ENCODE measurements at places on chromosomes 1 and 21. TPM values are rescaled to one million over a fixed set of nuclear protein-coding genes. Genes with fewer than 3 reads are reported as not detected.

DNA sequence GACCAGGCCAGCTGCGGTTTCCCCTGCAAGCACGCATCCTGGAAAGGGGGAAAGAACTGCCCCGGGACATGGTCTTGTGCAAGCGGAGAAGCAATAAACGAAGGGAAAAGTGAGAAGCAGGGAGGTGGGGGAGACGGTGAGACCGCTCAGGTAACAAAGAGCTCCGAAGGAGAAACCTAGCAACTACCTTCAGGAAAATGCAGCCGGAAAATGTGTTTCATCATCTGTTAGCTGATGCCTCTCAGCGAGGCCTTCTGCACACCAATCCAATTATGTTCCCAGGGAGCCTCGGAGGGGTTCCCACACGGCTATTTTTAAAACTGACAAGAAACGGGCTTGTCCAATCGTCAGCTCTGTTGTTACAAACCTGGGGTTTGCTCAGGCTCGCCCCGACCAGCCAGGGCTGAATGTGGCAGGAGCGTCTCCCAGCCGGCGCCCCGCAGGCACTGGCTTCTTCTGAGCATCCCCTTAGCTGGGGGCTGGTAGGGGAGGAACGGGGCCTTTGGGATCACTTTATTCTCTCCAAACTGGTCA, 3.4 kb downstream of the RIPK4 start:
- H3K36me3 ChIP-seq, result no peaks in the 10 kb centered on the region
- H3K4me3 ChIP-seq, result no peak overlapping the region
- H3K27me3 ChIP-seq, result peaks cover 56% of the 10 kb centered on the region
- no peak for DNase-seq

- H3K36me3 ChIP-seq, result no peaks in the 10 kb centered on the region
- H3K27ac ChIP-seq, result no peak overlapping the region
- H3K4me1 ChIP-seq, result no peaks in the 10 kb centered on the region
- H3K4me3 ChIP-seq, result no peak overlapping the region
- no peaks in the 10 kb centered on the region for H3K27me3 ChIP-seq
- no peak for DNase-seq
Observed at GRCh38 chr1:84758968-84759491, 68.8 kb upstream of the SSX2IP start.

GRCh38 chr1:42386051-42386450, 5.5 kb downstream of the RIMKLA start:
- no peak overlapping the region for H3K4me3 ChIP-seq
- H3K4me1 ChIP-seq, result no peaks in the 10 kb centered on the region
- no peak overlapping the region for H3K27ac ChIP-seq

The ROR1 gene
- 3.0 TPM for total RNA-seq

Data from gastrocnemius medialis (tissue), 4 donors.